ENCODE measurements at places on chromosomes 1 and 21.

- no peak for DNase-seq
These were observed 3.0 kb downstream of the OLFML3 start for GRCh38 chr1:113981962-113982931.

GRCh38 chr1:18575620-18576019, 55.0 kb upstream of the PAX7 start:
- DNase-seq: peak; percentile 43

- no peak for DNase-seq
These were observed 255.5 kb upstream of the SGIP1 start for GRCh38 chr1:66278260-66279021.

DNA sequence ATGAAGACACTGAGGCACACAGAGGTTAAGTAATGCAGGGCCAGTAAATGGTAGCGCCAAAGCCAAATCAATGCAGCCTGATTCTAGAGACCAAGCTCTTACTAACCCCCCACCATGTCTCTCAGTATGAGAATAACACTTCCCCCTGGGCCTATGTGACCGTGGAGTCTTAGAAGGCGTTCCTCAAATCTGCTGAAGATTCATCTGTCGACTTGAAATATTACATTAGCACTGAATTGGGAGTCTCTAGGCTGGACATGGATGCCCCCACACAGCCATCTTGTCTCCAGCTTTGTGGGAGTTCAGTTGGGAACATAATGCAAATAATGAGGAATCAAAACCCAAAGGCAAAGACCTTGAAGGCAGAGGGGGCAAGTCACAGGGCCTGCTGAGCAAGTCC, 117.9 kb upstream of the HMGB4 start:
- DNase-seq: no peak

GRCh38 chr1:56034847-56035481, 544.4 kb downstream of the PLPP3 start:
- DNase-seq: no peak

DNA sequence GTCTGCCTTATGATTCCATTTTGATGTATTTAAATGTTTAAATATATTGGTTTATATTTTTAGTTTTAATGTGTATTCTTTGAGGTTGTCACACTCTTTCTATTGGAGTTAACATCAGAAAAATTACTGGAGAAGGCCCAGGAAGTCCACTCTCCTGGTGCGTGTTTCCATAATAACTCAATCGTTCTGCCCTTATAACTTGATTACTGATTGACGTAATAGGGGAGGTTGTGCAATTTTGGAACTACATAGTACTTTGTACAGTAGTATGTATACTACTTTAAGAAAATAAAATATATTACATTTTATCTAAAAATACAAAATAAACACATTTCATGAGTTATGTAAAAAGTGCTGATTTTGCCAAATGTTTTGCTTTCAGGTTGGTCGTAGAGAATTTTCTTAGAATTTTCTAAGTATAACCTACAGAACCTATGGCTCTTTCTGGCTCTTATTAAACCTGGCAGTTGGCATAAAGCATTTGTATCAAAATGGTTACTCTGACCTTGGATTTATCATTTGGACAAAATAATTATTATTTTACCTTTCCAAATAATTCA, 5.7 kb downstream of the PLA2G4A start:
- no peak for DNase-seq

DNA sequence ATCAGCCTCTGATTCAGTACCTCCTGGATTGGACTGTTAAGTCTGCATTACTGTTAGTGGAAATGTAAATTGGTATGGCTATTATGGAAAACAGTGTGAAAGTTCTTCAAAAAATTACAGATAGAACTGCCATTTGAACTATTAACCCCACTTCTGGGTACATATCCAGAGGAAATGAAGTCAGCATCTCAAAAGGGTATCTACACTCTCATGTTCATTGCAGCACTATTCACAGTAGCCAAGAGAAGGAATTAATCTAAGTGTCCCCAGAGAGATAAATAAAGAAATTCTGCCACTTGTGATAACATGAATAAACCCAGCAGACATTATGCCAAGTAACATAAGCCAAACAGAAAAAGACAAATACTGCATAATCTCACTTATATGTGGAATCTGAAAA, 676.0 kb downstream of the PLA2G4A start:
- no peak for DNase-seq

DNA sequence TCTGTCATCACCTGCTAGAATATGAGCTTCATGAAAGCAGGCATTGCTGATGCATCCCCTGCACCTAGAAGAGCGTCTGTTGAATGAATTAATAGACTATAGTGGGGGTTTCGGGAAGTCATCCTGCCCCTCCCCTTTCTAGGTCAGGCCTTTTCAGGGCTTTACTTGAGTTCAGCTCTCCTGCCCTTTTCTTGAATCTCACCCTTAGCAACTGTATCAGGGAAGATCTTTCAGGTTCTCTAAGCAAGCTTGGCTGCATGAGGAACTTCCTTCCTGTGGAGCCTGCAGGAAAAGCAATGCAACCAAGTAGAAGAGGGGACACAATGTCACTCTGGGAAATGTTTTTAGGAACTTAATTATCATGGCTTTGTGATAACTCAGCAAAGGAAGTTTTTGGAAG, 27.2 kb upstream of the KIAA0040 start:
- no peak for DNase-seq

DNA sequence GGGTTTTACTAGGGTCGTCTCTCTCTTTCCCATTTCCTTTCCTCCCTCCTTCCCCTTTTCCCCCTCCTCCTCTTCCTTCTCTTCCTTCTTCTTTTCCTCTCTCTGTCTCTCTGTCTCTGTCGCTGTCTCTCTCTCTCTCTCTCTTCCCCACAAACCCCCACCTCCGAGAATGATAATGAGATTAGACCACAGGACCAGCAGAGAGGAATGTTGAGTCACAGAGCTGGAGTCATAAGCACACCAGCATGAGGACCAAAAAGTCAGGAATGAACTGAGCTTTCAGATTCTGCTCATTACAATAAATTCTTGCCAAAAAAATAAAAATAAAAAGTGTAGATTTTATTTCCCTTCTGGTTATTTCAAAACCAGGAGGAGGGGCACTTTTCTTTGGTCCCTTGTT, 377.4 kb downstream of the LTN1 start:
- no peak for DNase-seq

GRCh38 chr1:204572923-204573922, 57.0 kb downstream of the MDM4 start:
- no peak for DNase-seq

GRCh38 chr1:70090875-70091274, 114.5 kb downstream of the LRRC40 start:
- DNase-seq: no peak

DNA sequence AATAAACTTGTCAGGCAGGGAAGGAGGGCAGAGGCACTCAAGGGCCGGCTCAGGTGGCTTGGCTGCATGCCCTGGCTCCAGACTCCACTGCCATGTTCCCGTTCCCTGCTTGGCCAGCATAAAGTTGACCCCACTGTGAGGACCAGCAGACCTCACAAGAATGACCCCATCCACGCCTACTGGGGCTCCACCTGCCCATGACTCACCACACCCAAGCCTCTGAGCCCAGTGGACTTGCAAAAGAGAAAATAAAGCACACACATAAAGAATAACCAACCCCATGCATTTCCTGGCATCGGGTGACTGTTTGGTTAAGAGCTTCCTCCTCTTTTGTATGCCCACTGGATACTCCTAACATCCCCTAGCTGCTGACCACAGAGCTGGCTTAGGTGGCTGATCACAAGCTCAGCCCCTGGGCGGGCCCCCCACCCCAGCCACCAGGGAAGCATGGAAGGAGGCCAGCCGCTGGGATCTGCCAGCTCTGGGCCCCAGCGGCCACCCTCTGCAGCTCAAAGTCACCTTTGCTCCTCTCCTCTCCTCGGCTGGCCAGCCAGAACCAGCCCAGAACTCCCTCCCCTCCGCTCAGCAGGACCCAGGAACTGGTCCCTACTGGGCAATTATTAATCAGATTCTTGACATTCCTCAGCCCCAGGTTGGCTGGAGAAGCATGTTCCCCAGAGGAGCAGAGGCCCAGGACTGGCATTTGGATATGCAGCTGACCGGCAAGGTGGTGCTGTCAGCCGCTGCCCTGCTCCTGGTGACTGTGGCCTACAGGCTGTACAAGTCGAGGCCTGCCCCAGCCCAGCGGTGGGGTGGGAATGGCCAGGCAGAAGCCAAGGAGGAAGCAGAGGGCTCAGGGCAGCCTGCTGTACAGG, at the start of gene KLHDC7A:
TSS of gene KLHDC7A (plus strand) at position 616 of the 875 bp plus-strand sequence. CDS start at position 668, 52 bp downstream.
- DNase-seq: no peak

GRCh38 chr1:3312310-3312897, 142.1 kb upstream of the ARHGEF16 start:
- no peak for DNase-seq

DNA sequence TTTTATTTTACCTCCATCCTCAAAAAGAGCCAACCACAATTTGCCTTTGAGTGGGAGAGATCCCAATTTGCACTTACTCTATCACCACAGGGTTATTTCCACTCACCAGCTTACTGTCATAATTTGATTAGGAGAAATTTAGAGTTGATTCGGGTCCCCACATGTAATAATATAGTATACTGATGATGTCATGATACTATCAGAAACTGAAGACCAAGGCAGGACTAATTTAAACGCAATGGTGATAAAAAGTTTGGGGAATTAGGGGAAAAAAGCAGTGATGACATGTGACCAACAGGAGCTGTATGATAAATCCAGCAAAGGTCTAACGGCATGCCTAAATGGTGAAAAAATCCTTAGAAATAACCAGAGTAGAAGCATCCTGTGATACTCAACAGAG, 54.4 kb downstream of the TRIM33 start:
- DNase-seq: no peak

- DNase-seq: no peak
These were observed 69.7 kb upstream of the IPO9 start for GRCh38 chr1:201759194-201759815.

GRCh38 chr1:229169399-229169798, 101.5 kb upstream of the RAB4A start:
- DNase-seq: no peak

DNA sequence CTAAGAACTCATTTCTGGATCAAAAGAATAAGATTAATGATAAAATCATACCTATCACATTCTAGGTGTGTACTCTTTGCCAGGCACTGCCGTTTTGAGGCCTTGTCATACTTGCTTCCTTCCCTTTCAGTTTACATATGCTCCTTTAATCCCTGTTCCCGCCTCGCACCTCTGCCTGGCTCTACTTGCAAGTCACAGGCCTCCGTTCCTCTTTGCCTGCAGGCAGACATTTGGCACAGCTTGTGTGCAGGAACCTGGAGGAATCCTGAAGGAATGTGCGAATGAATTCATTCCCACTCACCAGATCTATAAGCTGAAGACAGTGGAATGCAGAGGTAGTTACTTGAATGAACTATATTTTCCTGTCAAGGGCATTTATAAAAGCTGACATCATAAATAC, 13.8 kb downstream of the WLS start:
- DNase-seq: no peak

DNA sequence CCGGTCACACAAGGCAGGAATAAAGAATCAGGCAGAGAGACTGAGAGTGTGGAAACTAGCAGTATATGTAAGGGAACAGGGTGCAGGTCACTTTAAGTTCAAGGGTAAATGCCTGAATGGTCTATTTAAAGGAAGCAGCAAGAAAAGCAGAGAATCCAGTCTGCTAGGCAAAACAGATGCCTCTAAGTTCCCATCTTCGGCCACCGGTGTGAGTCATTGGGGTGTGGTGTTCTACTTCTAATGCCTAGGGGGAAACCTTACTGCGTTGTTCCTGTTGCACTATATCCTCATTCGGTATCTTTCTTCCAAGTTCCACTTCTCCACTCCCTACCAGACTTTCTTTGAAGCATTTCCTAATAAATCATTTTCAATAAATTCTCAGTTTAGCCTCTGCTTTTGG, 259.9 kb downstream of the HHIPL2 start:
- DNase-seq: peak; percentile 4

DNA sequence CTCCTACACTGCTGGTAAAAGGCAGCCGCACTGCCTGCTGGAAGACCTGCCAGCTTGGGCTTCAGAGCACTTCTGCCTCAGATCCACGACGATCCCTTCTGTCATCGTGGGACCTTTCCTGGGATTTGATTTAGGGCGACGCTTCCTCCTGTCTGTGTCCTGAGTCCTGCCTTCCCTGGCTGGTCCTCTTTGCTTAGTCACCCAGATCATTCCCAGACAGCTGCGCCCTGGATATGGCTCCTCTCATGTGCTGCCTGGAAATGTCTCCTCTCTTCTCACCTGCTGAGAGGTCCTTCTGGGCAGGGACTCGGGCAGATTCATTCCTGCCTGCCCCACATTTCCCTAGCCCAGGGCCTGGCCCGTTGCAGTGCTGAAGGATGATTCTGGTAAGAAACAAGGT, 72.4 kb upstream of the POU3F1 start:
- DNase-seq: no peak

DNA sequence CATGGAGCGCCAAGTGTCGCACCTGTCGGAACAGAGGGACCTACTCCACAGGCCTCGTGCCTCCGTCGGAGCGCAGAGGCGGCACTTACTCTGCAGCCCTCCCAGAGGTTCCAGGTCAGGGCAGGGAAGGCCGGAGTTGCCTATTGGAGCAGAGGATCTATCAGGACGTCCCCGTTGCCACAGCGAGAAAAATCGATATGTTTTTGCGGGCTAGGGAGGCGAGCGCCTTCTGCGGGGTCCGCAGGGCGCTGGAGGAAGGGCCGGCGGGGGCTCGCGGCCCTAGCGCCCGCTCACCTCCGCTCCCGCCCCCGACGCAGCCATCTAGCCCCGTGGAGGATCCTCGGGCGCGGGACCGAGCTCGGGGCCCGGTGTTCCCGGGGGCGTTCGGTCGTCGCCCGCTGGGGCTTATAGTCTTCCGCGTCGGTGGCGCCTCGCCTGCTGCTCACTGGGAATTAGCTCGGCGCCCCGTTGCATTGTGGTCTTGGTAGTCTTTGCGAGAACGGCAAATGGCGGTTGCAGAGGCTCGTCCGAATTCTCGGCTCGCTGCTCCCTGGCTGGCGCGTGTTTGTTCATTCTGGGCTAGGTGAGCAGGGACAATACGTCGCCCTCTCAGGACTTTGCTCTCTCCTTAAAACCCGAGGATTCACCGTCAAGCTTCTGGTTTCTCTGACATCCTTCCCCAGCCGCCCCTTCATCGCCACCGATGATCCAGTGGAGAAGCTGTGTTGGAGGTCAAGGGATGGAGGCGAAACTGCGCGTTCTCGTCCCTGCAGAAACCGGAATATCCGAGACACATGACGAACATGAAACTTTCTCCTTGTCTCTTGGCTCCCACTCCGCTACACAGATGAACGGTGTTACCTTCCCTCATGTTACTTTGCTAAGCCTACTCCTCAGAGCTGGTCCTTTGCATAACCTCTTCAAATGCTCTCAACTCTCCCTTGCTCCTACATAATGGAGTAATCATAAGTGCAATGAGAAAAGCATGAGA, at the start of gene JTB:
TSS of gene JTB (minus strand) at position 425 of the 991 bp plus-strand sequence. CDS start at position 3, 422 bp downstream.
- peak; percentile 86 for DNase-seq

DNA sequence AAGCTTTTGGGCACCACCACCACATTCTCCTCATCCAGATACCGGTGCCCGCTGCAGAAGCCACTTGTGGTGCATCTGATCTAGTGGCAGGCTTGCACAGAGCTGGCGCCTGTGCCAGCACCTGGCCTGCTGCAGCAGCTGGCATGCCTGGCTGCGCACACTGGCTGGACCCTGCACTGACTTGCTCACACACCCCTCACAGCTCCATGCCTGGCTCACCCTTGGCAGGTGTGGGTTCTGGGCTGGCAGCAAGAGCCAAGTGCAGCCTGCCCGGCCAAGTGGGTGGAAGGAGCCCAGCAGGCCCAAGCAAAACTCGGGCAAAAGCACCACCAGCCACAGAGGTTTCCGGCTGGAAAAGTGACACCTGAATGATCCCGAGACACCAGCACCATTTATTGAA, 315.7 kb upstream of the RRP15 start:
- no peak for DNase-seq

- DNase-seq: no peak
These were observed 34.2 kb upstream of the GNPAT start for GRCh38 chr1:231206856-231207255.

Measured in CD4-positive, alpha-beta T cell treated with Interleukin-12 subunit alpha and Interleukin-12 subunit beta, for 1 hour (primary cell).